ENCODE measurements at places on chromosomes 11 and 22. TPM values are rescaled to one million over a fixed set of nuclear protein-coding genes. Genes with fewer than 3 reads are reported as not detected.

The TREH gene
- not detected for total RNA-seq

GRCh38 chr22:36218648-36219193 lies 17.1 kb upstream of the APOL4 start:
- no peak for DNase-seq

DNA sequence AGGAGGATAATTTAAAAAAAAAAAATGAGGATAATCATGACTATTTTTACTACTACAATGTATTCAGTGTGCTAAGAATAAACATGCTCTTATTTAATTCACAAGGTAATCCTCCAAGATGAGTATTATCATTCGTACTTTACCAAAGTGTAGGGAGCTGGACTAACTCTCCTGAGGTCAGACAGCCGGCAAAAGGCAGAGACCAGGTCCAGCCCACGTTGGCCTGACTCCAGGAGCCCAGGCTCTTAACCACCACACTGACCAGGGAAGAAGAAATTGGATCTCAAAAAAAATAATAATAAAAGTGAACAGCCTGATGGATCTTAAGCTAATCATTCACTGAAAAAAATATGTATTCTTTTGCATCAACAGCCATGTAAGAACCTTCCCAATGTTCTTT lies 25.2 kb downstream of the PLAAT3 start:
- DNase-seq = no peak

GRCh38 chr11:33256031-33256812 lies 959 bp upstream of the HIPK3 start:
- peak; percentile 23 for DNase-seq

DNA sequence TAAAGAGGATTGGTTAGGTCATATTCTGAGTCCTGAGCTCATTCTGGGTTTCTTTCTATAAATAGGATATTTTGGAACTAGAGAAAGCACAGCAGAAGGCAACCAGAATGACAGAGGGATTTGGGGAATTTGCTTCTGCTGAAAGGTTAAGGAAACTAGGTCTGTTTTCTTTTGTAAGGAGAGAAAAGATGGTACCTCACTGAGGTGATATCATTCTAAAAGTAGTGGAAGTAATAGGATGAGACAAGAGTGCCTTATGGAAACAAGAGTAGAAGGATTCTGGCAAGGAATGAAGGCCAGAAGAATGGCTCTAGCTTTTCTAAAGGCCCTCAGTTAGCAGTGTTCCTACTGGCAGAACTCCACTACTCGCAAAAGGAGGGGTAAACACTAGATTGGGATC lies 26.7 kb upstream of the BDNF start:
- DNase-seq = peak; percentile 70

DNA sequence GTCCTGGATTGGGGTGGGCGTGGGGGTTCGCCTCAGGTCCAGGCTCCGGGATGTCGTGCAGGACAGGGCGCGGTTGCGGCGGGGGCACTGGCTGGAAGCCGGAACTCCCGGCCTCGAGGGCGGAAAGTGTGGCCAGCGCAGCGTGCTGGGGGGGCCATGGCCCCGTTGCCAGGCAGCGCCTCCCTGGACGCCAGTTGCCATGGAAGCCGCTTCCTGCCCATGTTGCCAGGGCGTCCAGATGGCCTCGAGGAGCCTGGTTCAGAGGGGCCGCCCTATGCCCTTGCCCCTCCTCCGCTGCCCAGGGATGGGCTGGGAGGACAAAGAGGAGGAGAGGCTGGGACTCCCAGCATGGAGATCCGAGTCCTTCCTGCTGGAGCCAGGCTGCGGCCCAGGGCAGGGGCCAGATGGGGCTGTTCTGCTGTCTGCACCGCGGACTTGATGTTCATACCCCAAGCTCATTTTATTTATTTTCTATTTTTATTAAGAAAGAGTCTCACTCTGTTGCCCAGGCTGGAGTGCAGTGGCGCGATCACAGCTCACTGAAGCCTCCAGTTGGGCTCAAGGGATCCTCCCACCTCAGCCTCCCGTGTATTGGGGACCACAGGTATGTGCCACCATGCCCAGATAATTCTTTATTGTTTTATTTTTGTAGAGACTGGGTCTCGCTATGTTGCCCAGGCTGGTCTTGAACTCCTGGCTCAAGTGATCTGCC lies 4.6 kb upstream of the CCDC188 start:
- DNase-seq = peak; percentile 90

The NLRP6 gene
- not detected for total RNA-seq

GRCh38 chr11:122270535-122270934 lies 154.5 kb upstream of the BLID start:
- no peak for DNase-seq

DNA sequence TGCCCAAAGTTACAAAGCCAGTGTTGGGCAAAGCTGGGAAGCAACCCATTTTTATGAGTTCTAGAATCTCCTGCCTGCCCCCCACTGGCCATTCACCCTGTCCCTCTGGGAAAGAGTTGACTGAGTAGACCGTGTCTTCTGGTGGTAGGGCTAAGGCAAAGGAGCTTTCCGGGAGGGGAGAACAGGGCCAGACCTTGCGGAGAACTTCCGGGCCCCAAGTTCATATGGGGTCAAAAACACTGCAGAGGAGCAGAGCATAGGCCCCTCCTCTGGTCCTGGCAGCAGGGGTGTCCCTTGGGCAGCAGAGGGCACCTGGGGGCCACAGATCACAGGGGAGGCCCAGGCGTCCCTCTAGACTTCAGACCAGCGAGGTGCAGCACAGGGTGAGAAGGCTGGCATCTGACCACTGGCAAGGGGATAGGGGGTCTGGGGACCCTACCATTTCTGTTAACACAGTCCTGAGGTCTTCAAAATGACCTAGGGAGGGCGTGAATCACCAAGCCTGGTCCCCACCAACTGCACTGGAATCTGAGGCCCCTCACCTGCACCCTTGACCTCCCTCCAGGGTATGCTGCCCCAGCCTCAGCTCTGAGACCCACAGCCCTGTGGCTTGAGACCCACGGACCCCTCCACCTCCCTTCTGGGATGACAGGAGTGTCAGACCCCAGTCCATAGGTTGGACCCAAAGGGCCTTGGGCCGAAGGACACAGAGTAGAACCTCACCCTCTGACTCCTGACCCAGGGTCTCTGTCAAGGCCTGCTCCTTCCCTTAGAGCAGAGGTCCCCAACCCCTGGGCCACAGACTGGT lies 1.3 kb upstream of the ARAP1 start:
- no peak for DNase-seq

The NTM gene
- total RNA-seq = 191 TPM

GRCh38 chr11:86140334-86140990 lies 71.6 kb upstream of the PICALM start:
- no peak for DNase-seq

GRCh38 chr22:36911887-36912661 lies 1.4 kb upstream of the CSF2RB start:
- no peak for DNase-seq

The LIF gene
- total RNA-seq = 0.09 TPM

The ANO5 gene
- 9.8 TPM for total RNA-seq

- DNase-seq = no peak
Measured at GRCh38 chr11:92838759-92839310, 130.6 kb upstream of the MTNR1B start.

- no peak for DNase-seq
Measured at GRCh38 chr22:50601669-50602337, 1.2 kb downstream of the MAPK8IP2 start.

DNA sequence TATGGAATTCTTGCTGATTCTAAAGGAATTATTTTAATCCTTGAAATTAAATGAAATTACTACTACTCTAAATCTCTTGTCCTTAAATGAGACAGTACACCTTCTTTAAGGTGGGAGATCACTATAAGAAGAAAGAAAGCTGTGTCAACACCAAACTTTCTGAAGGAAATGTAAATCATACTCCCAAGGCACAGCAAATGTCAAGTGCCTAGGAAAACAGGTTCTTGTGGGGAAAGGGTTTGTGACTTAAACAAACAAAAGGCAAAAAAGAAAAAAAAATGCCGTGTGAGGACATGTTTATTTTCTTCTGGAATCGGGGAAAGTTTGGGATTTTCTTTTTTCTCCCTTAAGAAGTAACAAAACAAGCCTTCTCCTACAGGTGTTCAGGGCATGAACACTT lies 745.1 kb downstream of the DLG2 start:
- DNase-seq = no peak

The SCGB2A2 gene
- not detected for total RNA-seq

DNA sequence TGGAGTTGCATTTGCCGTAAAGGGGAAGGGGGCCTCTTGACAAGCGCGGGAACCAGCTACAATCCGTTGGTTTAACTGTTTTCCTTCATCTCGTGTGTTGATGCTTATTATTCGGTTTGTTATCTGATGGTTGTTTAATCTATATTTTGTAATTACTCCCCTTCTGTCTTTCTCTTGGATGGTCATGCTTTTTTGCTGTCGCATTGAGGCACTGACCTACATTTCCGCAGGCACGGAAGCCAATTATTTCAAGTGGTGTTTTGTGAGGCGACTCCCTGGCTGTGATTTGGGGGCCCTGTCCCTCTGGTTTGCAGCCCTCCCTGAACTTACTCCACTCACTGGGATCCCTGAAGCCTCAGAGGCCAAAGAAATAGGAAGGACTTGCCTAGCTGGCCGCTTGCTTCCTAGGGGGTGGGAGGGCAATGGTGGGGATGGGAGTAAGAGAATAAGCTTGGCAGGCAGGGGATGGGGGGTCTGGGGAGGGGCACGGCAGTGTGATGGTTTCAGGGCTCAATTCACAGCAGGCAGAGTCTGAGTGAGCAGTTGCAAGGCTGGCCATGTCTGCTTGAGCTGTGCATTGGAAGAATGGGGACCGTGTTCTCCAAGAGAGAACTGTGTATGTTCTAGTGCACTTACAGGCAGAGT lies 165.8 kb upstream of the B3GAT1 start:
- no peak for DNase-seq

DNA sequence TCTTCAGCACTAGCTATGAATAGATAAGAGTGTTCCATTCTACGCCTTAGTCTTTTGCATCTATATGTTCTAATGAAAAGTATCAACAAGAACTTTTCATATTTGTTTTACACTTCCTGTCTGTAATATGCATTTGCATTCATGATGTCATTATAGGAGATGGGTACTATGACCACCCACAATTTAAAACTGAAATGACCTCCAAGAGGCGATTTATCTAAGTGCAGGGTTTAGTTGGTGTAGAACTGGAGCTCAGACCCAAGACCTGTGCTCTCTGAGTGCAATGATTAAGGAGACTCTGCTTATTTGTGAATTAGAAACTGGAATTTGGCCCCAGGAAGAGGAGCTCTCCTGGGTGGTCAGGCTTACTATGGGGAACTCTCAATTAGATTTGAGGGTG lies 289.1 kb downstream of the ETS1 start:
- DNase-seq = no peak

DNA sequence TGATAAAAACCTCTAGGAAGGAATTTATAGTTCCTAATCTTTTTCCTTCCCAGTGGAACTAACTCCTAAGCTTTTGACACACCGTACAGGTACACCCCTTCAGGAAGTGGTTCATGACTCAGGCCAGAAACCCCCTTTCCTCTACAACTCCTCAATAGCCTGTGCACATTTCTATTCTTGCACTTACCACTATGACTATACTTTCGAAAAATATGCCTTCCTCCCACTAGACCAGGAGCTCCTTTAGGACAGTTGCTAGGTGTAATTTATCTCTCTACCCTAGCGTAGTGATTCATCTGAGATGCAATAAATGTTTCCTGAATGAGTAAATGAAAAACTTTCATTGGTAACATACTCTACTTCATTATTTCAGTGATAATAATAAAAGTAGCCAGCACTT lies 14.5 kb downstream of the MAP6 start:
- no peak for DNase-seq

The SYCE3 gene
- not detected for total RNA-seq

- DNase-seq = no peak
Measured at GRCh38 chr11:77672264-77672663, 34.7 kb upstream of the CLNS1A start.

The GRAMD4 gene
- 36.7 TPM for total RNA-seq

- DNase-seq = no peak
Measured at GRCh38 chr11:76684516-76684915, 14.0 kb upstream of the LRRC32 start.

The APOL6 gene
- total RNA-seq = 1.2 TPM

GRCh38 chr22:17655289-17655688 lies 16.7 kb downstream of the BCL2L13 start:
- no peak for DNase-seq

- DNase-seq = no peak
Measured at GRCh38 chr11:79179087-79179486, 261.7 kb downstream of the TENM4 start.

DNA sequence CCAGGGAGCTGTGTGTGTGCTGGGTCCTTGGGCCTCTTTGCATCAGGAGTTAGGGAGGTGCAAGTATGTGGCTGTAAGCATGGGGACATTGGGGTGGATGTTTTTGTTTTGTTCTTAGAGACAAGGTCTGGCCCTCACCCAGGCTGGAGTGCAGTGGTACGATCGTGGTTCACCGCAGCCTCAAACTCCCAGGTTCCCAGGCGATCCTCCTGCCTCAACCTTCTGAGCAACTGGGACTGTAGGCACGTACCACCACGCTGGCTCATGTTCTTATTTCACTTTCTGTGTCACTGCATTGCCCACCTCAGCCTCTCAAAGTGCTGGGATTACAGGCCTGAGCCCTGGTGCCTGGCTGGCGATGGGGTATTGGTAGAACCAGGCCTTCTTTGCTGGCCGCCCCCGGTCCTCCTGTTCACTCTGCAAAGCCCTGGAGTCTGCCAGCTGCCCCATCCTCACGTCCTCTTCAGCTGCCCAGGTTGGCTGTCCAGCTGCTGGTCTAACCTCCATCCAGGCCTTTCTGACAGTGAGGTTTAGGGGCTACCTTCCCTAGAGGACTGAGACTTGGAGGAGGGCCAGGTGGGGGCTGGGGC lies 851 bp upstream of the GRAMD4 start:
- no peak for DNase-seq

- no peak for DNase-seq
Measured at GRCh38 chr11:130848361-130849214, 67.7 kb downstream of the SNX19 start.

DNA sequence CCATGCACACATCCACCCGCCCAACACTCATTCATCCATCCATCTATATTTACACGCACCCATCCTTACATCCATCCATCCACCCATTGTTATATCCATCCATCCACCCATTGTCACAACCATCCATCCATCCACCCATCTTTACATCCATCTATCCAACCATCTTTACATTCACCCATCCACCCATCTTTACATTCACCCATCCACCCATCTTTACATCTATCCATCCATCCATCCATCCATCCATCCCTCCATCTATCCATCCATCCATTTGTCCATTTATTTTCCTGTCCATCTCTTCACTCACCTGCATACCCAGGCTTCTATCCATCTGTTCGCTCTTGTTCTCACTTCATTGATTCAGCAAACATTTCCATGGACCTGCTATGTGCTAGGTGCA lies 49.8 kb downstream of the SGSM1 start:
- no peak for DNase-seq

- DNase-seq = no peak
Measured at GRCh38 chr22:46861468-46862367, 99.3 kb downstream of the TBC1D22A start.

The TSGA10IP gene
- total RNA-seq = not detected

DNA sequence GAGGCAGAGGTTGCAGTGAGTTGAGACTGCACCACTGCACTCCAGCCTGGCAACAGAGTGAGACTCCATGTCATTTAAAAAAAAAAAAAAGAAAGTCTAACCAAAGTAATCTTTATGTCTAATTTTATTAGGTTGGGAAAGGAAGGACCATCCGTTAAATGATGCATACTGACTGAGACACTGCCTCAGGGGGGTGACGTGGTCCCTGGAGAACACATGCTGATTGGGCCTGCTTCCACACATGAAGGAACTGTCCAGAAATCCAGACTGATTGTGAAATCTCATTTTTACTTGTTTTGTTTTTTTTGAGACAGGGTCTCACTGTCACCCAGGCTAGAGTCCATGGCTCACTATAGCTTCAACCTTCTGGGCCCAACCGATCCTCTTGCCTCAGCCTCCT lies 5.5 kb downstream of the SF3A1 start:
- DNase-seq = no peak

Data from cerebellum (tissue), 4 donors.